ENCODE measurements at places on chromosomes 4 and X.

GRCh38 chr4:3009422-3009821 is 46.1 kb downstream of the GRK4 start:
- no peak for DNase-seq

DNA sequence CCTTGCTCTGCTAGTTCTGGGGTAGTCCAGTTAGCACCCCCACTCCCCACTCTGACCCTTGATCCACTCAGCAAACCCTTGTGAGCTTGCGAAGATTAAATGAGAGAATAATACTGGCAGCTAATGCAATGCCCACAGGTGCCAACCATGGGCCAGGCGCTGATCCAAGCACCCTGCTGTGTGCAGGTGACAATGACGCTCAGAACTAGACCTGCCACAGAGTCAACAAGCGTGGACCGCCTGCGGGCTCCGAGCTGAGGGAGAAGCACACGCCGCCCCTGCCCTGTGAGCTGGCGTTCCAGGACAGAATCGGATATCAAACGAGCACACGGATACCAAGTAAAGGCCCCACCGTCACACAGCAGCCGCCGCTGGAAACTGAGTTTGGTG is 129.2 kb downstream of the FAM53A start:
- DNase-seq, result no peak

DNA sequence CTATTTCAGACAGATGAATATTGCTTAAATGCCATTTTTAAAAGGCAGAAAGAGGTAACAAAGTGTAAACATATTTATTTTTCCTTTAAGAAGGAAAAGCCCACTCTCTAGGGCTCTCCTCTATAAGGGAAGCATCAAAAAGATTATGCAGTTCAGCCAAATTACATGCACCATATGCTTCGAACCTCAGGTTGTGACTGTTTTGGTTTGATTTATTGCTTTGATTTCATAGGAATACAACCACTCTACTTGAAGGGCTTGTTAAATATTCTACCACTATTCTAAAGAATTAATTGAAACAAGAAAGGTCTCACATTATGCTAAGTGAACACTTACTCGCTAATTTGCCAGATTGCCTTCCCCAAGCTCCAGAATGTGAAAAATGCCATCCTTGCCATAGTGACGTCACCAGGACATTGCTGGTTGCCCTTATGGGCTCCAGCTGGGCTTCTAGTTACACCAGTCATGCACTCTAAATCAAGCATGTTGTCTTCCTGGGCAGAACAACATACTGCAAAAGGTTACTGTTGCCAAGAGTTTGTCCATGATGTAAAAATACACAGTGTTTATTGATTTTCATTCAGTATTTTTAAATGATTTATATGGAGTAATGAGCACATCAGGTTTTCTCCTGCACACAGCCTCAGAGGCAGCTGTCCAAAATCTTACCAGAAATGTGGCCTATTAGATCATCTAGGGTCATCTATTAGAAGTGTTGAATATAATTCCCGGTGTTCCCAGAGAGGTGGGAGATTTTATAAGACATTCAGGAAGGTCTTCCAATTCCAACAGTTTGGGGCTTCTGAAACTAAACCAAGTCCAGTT is 164.4 kb upstream of the RAPGEF2 start:
- DNase-seq, result no peak

- DNase-seq, result no peak
Observed at GRCh38 chrX:40878766-40879165, 143.4 kb upstream of the MED14 start.

- DNase-seq, result no peak
Observed at GRCh38 chr4:48504352-48504751, 14.3 kb downstream of the ZAR1 start.

DNA sequence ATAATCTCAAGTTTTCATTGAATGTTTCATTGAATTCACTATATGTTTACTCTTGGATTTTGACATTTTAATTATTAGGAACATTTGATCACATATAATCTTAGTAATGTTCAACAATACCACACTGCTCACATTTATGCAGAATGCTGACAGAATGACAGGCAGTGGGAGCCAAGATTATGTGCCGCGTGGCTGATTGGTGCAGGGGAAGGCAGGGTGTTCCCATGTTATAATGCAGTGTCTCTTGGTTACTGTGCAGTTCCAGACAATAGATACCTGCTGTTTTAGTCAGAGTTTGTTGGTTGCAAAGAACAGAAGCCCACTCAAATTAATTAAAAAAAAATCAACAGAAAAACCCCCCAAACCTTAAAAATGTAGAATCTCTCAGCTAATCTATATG is 33.0 kb downstream of the FHIP1A start:
- no peak for DNase-seq

DNA sequence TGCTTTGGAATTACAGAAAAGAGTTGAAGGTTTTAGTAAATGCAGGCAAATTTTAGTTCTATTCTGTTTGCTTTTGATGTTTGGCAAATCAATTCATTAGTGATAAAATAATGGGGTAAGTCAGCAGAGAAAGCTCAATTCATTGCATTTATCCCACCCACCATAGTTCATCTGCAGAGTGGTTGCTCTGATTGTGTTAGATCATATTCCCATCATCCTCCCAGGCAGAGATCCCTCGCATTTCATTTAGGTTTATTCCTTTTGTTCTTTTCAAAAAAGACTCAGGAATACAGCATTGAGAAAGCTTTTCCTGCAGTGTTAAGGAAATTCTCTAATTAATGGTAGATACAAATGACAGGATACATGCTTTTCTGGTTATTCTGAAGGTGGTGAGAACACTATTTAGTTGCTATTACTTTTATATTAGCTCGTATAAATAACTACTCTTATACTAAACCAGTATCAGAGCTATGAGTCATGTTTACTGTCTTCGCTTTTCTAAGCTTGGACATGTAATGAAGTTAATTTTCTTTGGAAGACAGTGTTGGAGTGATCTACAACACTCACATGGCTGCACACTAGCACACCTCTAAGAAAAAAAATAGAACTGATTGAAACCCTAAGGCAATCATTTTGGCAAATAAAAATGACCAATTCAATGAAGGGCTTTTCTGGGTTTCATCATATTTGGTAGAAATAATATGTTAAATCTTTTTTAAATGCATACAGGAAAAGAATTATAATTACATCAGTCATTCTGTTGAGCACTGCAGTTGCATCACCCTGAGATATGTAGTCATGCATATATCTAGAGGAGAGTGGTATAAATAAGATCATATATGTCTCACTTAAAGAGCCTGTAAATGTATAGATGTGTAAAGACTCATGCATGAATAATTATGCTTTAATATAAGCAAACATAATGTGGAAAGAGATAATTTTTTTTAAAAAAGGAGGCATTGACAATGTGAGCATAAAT is 351.6 kb downstream of the PCDH7 start:
- no peak for DNase-seq

- no peak for DNase-seq
Observed at GRCh38 chr4:84167564-84167963, 331.5 kb downstream of the NKX6-1 start.

- no peak for DNase-seq
Observed at GRCh38 chrX:35289952-35290351, 347.4 kb downstream of the FAM47B start.

DNA sequence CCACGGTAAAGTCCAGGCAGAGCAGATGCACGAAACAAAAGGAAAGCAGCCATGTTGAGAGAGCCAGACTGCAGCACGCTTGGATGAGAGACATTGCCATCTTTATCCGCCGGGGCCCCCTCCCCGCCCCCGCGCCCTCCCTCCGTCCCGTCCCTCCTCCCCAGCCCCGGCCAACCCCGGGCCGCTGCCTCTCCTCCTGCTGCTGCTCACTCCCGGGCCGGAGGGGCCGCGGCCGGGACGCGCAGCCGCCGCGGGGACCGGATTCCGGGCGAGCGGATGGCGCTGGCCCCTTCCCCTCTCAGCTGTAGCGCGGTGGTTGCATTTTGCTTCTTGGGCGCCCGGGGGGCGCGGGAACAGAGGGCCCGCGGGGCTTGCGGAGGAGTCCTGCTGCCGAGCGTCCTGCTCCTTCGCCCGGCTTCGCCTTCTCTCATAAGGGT is 542 bp downstream of the RNF150 start:
- no peak for DNase-seq

GRCh38 chr4:88910101-88910500 is 146.9 kb downstream of the FAM13A start:
- DNase-seq, result no peak

DNA sequence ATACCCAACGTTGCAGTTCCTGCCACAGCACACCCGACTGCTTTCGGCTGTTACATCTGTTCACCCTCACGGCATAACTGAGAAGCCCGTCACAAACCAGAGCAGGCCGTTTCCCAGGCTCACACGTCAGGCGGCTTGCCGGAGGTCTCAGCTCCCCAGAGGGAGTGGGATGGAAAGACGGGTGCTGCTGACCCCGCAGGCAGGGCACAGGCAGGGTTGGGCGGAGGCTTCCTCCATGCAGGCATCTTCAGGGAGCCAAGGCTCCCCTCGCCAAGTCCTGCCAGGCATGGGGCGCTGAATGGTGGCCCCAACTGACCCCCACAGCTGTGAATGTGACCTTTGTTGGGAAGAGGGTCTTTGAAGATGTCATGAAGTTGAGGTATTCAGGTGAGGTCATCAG is 57.5 kb downstream of the ACOX3 start:
- no peak for DNase-seq

- no peak for DNase-seq
Observed at GRCh38 chrX:118594697-118595420, 99.2 kb downstream of the DOCK11 start.

DNA sequence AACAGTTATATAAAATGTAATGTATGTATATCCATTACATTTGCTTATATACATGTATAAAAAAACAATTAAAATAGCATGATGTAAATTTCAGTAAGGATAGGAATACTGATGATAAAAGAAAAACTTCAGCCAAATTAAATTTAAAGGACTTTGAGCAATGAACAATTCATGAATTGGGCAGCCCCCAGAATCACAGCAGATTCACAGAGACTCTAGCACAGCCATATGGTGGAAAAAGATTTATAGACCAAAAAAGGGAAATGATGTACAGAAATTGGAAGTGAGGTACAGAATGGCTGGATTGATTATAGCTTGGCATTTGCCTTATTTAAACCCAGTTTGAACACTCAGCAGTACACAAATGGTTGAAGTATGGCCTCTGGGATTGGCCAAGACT is 34.7 kb upstream of the RAB40AL start:
- no peak for DNase-seq

DNA sequence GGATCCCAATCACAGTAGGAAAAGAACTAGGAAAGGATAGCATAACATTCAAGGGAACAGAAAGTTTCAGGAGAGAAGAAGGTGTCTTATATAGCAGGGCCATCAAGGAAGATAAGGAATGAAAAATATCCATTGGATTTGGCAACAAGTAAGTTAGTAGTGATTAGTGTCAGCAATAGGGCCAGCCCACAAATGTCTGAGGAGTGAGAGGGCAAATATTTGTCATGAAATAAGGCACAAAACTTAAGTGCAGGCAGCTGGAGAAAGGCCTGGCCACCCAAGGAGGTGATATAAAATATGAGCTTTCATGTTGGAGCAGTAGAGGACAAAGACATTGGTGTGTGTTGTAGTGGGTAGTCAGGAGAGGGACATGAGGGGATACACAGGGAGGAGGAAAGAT is 132.1 kb downstream of the COL4A6 start:
- DNase-seq, result no peak

DNA sequence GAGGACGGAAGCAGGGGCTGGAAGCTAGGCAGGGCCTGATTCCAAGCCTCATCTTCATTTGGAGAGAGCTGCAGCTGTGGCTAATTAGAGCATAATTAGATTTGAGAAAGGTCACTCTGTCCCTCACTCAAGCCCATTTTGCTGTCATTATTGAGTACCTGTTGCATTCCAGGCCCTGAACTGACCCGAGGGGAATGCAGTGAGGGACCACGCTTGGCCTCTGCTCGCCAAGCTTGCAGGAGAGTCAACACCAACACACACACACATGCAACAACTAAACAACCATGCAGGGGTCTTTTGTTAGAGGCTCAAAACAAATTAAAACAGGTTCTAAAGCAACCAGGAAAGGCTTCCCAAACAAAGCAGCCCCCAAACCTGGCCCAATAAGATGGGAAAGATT is 52.7 kb upstream of the MAMLD1 start:
- DNase-seq, result no peak

GRCh38 chr4:38539501-38539900 is 124.5 kb upstream of the KLF3 start:
- no peak for DNase-seq

- no peak for DNase-seq
Observed at GRCh38 chr4:120749445-120750151, 172.9 kb downstream of the PRDM5 start.

DNA sequence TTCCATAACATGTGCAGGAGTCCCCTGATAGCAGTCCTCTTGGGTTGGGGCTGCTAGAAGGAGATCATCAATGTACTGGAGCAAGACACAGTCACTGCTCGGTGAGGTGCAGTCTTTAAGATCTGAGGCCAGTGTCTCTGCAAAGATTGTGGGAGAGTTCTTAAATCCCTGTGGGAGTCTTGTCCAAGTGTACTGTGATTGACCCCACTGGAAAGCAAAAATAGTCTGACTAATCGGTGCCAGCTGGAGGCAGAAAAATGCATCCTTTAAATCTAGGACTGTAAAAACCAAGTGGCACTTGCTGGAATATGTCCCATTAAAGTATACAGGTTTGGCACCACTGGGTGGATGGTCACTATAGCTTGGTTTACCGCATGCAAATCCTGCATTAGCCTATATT is 31.1 kb downstream of the SULT1E1 start:
- no peak for DNase-seq

DNA sequence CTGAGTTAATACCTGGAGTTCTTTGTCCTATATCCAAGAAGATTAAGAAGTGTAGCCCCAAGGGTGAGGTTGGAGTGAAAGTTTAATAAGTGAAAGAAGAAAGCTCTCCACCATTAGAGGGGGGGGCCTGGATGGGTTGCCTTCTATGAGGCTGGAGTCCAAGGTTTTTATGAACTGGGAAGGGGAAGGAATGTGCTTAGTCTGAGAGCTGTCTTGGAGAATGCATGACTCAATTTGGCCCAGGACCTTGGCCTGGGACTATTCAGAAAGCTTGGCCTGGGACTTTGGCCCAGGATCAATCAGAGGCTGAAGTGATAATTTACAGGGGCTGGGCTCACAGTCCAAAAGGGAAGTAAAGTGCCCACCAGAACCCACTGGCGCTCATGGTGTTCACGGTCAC is 1049.0 kb upstream of the GRIA3 start:
- DNase-seq, result no peak

- no peak for DNase-seq
Observed at GRCh38 chr4:105274504-105274903, 127.8 kb downstream of the TET2 start.

GRCh38 chrX:7233580-7234406 is 85.8 kb upstream of the PUDP start:
- no peak for DNase-seq

- no peak for DNase-seq
Observed at GRCh38 chrX:116749943-116750342, 287.2 kb upstream of the CT83 start.

- DNase-seq, result no peak
Observed at GRCh38 chrX:124085063-124085462, 123.6 kb downstream of the STAG2 start.

- no peak for DNase-seq
Observed at GRCh38 chr4:119785963-119786362, 157.4 kb upstream of the PDE5A start.

All from stimulated activated naive B cell treated with anti-CD40 and anti-IgM and Interleukin-4, amounts not matched to agents 10 μg/mL and 1 μg/mL and 100 μg/mL, for 72 hours (primary cell).